ENCODE measurements at places on chromosomes 5 and 9.

- DNase-seq, result peak; percentile 72
- H3K4me3 ChIP-seq, result no peak overlapping the region
- H3K27ac ChIP-seq, result no peak overlapping the region
Observed at GRCh38 chr5:55577353-55578060, 42.7 kb upstream of the PLPP1 start.

- peak; percentile 82 for DNase-seq
- H3K4me1 ChIP-seq, result no peaks in the 10 kb centered on the region
- no peaks in the 10 kb centered on the region for H3K36me3 ChIP-seq
- H3K27me3 ChIP-seq, result no peaks in the 10 kb centered on the region
- peak overlapping the region; percentile 34 for H3K4me3 ChIP-seq
Observed at GRCh38 chr9:2620919-2621721, 467 bp upstream of the VLDLR start.

DNA sequence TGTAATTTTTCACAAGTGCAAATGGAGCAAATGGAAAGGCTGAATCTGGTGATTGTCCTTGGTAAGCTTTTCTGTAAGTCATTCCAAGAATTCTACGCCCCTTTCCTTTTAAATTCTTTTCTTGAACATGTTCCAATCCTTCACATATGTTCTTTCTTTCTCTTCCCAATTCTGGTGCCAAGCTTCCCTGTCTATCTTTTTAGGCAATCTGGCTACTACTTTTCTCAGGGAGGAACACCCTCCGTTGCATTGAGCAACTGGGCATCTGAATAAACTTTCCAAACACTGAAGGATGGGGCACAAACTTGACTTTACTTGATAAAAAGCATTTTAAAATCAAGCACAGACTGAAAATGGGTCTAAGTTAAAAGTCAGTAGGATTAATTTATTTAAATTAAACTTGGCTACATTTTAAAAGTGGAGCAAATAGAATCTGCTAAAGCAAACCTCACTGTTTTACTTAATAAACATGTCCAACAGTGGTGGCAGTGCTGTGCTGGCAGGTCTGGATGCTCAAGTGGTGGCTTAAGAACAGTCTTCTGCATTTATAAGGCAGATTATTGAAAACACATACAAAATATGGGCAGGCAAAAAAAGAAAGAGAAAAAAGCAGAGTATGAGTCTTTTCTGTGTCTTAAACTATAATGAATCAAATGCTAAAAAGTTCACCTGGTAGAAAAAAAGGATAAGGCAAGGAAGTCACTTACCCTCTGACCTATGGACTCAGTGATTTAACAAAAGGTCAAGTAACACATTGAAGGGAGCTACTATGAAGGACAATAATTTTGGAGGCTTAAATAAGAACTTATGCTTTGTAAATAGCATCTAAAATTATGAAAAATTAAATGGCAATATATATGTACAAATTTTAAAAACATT is 5.4 kb downstream of the ELL2 start:
- H3K36me3 ChIP-seq, result no peaks in the 10 kb centered on the region
- H3K27me3 ChIP-seq, result no peaks in the 10 kb centered on the region
- peak; percentile 83 for DNase-seq
- peaks cover 3% of the 10 kb centered on the region for H3K4me1 ChIP-seq
- H3K4me3 ChIP-seq, result no peak overlapping the region

DNA sequence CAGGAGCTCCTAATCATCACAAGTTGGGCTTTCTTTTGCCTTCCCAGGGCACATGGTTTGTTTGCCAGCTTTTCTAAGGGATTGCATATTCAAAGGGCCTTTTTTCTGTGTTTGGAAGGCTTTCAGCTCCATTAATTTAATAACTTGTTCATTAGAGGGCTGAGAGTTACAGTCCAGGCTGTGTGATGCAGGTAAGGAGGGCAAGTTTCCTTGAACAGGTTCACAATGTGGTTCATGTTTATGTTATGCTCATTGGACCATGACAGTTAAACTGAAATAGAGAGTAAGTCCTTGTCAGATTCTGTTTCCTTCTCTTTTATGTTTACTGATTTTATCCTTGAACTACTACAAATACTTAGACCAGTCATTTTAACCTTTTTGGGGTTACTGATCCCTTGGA is 174.4 kb downstream of the MARCHF11 start:
- H3K27me3 ChIP-seq, result no peaks in the 10 kb centered on the region
- no peak for DNase-seq
- H3K36me3 ChIP-seq, result no peaks in the 10 kb centered on the region
- no peaks in the 10 kb centered on the region for H3K4me1 ChIP-seq

GRCh38 chr5:178234750-178235587 is 2.4 kb upstream of the PHYKPL start:
- H3K36me3 ChIP-seq, result peaks cover 6% of the 10 kb centered on the region
- no peak overlapping the region for H3K27ac ChIP-seq
- no peaks in the 10 kb centered on the region for H3K27me3 ChIP-seq
- H3K4me3 ChIP-seq, result no peak overlapping the region
- H3K4me1 ChIP-seq, result peaks cover 6% of the 10 kb centered on the region

Data from fibroblast of lung (primary cell).